ENCODE measurements at places on chromosomes 5 and 9.

DNA sequence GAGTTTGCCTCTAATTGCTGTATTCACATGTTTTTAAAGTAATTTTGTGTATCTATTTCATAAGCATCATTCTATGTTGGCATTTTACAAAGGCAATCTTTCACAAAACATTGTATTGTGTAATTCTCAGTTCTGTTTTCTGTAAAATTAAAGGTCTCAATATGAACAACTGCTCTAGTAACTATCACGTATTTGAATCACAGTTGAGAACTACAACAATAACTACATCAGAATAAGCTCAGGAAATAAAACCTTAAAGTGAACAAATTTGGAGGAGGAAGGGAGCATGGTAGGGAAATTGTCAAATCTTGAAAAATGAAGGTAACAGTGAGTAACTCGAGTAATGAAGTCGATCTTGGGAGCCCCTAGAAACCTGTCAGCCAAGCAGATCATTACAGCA lies 22.5 kb upstream of the CAMK4 start:
- DNase-seq = no peak

GRCh38 chr9:133304158-133304470 lies 29.1 kb upstream of the ABO start:
- DNase-seq = no peak

DNA sequence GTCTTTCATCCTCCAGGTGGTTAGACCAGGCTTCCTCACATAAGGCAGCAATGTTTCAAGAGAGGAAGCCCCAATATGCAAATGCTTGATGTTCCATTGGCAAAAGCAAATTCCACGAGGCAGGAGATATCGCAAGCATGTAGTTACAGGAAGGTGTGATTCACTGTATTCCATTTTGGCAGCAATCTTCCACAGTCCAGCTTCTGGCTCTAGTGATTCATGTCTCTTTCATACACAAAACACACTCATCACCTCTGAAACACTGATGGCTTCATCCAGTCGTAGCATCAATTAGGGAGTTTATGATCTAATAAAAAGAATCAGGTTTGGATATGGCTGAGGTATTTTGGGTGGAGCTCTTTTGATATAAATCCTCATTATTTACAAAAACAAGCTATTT lies 552.2 kb upstream of the RIOK2 start:
- DNase-seq = no peak

- no peak for DNase-seq
Observed at GRCh38 chr5:67135381-67135984, 61.1 kb downstream of the CD180 start.

- no peak for DNase-seq
Observed at GRCh38 chr9:33453286-33453860, 6.0 kb upstream of the AQP3 start.

- DNase-seq = no peak
Observed at GRCh38 chr9:133347515-133347984, 381 bp downstream of the MED22 start.

- DNase-seq = no peak
Observed at GRCh38 chr5:80762573-80762972, 107.8 kb upstream of the DHFR start.

DNA sequence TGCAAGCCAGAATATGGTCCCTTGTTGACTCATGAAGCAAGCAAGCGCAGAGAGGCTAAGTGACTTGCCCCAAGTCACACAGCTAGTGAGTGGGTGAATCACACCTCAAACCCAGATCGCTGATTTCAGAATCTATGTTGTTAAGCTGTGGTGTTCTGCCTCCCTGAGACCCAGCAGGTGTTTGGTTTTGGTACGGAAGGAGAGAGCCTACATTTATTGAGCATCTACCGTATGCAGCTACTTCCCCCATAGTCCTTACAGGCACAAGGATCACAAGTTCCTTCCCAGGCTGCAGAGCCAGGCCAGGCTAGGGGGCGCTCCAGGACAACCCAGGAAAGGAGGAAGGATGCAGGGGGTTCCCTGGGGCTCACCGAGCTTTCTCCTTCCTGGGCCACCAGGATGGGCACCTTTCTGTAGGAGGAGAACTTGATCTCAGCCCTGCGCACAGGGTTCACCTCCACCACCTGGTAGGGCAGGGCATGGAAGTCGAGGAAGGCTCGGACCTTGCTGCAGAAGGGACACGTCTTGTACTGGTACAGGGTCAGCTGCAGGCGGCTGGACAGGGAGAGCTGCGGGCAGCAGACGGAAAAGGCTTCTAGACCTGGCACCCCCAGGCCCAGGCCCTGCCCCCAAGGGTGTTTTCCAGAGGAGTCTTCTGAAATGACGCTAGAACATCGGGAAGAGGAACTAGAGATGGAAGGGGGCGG lies 2.5 kb downstream of the PTGES2 start:
- peak; percentile 33 for DNase-seq

DNA sequence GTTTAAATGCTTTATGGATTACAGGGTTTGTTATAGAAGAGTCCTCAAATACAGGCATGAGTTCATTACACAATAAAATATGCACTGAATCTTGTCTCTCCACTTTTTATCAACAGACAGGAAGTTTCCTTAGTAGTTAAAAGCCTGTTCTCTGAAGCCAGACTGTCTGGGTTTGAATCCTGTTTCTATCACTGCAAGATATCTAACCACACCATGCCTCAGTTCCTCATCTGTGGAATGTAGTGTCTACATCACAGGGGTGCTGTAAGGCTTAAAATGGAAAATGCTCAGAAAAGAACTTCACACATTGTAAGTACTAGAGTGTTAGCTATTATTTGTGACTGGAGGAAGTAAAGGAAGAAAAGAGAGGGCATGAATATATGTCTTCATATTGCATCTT lies 9.3 kb downstream of the LIX1 start:
- DNase-seq = no peak

GRCh38 chr5:115460472-115460871 lies 84.1 kb downstream of the FEM1C start:
- DNase-seq = no peak

DNA sequence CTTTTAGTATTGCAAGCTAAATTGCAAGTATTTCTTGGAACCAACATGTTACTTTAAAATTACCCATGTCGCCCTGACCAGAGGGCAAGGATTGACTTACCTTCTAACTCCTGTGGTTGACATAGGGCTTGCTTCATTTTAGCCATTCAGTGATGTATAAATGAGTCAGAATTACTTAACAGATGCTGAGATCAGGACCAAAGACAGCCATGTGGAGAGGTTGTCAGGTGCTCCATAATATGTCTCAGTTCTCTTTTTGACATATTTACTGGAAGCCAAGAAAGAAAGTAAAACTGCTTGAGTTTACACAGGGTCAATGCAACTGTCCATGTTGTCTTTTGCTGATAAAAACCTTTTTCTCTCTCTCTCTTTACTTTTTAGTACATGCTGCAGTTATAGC lies 33.2 kb downstream of the F2RL2 start:
- no peak for DNase-seq

DNA sequence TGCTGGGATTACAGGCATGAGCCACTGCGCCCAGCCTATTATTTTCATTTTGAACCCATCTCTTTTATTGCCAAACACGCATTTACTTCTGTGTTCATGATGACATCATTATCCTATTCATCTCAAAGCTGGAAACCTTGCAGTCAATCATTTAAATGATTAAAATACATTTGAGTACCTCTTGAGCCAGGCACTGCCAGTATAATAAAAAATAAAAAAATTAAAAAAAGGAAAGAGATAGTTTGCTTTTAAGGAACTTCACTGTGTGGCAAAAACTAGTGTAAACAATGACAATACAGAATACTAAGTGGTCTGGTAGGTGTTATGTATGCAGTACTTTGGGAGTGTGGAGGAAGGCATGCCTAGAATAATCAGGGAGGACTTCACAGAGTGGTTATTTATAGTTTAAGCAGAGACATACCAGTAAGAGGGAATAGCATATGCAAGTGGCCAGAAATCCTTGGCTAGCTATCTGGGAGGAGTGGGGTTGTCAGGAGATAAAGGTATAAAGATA lies 8.6 kb downstream of the NSD1 start:
- no peak for DNase-seq
